CD4-positive, alpha-beta T cell treated with Interleukin-6 at 100 ng/mL for 8 hours (primary cell): ENCODE measurements at places on chromosomes 11 and 22.

- no peak for DNase-seq
These were observed 28.2 kb downstream of the HSD17B12 start for GRCh38 chr11:43708776-43709175.

GRCh38 chr11:31798554-31799434 is 12.3 kb downstream of the PAX6 start:
- no peak for DNase-seq

DNA sequence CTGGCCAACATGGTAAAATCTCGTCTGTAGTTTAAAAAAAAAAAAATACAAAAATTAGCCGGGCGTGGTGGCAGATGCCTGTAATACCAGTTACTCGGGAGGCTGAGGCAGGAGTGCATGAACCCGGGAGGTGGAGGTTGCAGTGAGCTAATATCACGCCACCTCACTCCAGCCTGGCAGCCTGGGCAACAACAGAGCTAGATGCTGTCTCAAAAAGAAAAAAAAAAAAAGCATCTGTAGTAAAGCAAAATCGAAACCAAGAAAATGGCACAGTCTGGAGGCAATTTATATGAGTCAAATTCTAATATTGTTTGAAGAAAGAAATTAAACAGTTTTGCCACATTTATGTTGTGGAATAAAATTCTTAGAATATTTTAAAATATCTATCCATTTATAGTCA is 365.0 kb upstream of the CHORDC1 start:
- DNase-seq, result no peak

- DNase-seq, result no peak
These were observed 8.7 kb upstream of the EFCAB6 start for GRCh38 chr22:43820651-43821305.

DNA sequence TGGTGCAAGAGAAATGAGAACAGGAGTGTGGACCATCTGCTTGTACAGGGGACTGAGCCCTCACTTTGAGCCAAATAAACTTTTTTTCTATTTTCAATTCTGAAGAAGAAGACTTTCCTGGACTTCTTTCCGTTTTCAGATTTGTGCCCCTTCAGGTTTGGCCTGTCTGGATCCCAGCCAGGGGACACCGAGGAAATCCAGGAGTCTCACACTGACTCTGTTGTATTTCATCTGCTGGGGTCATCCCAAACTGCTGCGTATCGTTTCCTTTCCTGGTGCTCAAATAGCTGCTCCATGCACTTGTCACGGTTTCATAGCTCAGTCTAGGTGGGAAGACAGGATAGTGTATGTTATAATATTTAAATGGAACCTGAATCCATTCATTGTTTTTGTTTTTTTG is 51.7 kb downstream of the GGTLC2 start:
- DNase-seq, result no peak

DNA sequence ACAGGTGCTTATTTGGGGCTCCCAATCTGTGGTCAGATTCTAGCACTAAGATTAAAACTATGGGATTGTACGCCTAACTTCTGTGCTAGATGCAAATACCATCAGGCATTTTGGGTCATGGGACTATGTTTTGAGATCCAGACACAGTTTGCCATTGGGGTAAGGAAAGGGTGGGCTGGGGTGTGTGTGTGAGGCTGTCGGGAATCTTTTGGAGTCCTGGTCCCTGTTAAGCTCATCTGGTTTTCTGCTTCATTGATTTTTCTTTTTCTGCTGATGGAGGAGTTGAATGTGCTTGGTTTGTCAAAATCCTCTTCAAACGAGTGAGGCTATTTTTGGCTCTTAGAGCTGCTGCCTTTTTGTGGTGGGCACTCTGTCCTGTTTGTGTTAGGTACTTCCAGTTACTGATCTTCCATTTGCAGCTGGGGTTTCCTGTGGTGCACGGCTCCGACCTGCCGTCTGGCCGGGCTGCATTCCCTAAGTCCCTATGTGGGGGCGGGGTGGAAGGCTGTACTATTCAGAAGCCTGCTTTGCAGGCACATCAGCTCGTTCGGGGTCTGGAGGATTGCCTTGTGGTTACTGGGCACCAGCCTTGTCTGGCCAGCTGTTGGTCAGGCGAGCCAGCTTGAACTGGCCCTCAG is 2.9 kb downstream of the BCR start:
- no peak for DNase-seq

- no peak for DNase-seq
These were observed 69.7 kb upstream of the SLC6A5 start for GRCh38 chr11:20529757-20530156.

DNA sequence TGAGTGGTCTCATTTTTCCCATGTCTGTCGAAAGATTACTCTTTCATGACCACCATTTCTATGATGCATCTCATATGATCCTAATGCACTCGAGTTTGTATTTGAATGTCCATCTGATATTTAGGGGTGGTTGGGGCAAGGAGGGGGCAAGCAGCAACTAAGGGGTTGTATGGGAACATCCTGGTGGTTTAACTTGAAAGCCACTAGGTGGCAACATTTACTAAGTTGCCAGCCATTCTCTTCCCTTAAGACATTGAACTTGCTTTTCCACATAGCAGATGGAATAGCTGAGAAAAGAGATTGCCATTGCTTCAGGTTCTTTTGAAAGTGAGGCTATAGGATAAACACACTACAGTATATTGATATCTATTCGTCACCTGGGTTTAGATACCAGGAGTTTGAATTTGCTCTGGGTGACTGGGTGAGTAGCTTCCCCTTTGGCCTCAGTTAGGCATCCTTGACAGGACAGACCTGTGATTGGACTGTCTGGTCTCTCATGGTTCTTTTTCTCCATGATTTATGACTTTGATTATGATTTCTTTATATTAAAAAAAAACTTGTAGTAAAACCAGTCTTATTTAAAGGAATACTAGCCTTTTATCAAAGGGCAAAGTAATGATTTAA is 32.4 kb downstream of the NF2 start:
- peak; percentile 15 for DNase-seq

DNA sequence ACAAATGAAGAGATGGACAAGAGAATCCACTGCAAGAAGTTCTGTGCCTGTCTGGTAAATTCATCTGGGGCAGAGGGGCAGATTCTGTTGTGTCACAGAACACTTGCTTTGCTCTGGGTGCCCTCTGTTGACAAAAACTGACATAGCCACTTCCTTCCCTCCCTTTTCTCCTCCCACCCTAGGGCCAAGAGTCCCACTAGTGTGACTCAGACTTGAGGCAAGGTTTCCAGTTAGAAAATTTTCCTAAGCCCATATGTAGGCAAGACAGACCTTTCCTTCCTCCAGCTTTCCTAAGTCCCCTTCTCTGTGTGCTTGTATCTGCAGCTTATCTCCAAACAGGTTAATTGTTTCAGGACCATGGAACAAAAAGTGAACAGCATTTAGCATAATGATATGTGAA is 106.8 kb downstream of the RBFOX2 start:
- peak; percentile 28 for DNase-seq

DNA sequence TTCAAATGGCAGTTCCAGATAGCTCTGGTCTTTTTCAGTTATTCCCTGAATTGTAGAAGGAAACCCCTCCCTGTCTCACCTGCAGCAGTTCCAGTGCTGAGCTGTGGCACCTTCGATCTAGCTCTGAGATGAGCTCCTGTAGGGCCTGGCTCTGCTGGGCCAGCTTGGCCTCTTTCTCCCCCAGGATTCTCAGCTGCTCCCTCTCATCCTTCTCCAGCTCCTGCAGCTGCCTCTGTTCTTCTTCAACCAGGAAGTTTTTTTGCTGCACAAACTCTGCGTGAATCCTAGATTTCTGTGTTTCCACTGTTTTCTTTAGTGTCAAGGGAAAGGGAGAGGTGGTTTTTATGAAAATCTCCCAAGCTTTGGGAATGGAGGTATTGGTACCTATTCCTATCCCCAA is 5.3 kb downstream of the TRIM21 start:
- no peak for DNase-seq

- DNase-seq, result peak; percentile 48
These were observed 39.7 kb downstream of the FLI1 start for GRCh38 chr11:128733440-128734102.

- no peak for DNase-seq
These were observed 25.0 kb downstream of the MED15 start for GRCh38 chr22:20532256-20532993.

DNA sequence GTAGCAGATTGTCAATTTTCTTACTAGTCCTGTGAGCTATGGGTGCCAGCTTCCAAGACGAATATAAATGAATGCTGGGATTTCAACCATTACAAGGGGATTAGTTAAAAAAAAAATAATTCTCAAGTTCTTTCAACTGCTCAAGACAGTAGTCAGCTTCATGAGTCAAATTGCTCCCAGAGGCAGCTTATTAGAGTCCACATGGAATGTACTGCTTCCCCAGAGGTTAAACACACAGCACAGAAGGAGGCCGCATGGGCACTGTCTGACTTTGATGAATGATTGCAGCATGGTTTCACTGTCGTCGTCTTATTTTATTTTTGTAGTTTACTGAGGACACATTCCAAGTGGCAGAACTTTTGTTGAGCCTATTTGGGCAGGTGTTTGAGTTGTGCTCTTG is 563.2 kb downstream of the TMEM135 start:
- no peak for DNase-seq

DNA sequence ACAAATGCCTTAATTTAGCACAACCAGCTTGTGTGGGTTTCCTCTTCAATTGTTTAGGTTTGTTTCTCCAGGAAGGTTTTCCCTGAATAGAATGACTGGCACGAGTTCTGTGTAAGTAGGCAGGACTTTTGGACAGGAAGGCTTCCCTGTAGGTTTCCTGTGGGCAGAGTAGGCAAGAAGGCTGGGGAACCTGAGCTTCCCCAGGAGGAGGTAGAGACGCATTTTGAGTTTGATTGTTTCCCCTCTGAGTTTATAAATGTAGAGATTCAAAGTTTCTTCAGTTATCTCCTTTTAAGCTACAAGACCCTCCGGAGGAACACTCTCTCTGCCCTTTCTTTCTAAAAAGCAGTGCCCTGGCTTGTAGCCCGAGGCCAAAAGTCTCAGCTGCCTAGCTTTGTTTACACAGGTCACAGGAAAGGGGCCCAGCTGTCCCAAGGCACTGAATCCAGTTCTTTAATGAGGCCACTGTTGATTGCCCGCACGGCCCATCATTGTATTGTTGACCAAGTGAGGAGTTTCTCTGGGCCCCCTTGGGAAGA is 66.6 kb upstream of the RDX start:
- no peak for DNase-seq

DNA sequence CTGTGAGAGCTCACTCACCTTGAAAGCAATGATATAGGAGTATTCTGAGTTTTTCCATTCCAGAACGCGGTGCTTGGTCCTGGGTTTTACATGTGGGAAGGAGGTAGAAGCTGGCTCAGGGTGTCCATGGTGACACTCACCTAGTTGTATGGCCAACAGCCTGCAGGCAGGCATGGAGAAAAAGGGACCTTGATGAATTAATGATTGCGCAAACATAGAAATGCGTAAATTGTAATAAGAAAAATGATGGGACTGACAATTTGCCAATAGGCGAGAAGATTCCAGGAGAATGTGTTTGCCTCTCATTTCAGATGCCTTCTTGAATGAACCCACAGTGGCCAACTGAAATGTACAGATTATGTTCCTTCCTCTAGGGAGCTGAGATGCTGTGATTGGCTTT is 53.4 kb upstream of the MYO18B start:
- DNase-seq, result no peak

- no peak for DNase-seq
These were observed 124.6 kb downstream of the NXPE2 start for GRCh38 chr11:114802878-114803277.

DNA sequence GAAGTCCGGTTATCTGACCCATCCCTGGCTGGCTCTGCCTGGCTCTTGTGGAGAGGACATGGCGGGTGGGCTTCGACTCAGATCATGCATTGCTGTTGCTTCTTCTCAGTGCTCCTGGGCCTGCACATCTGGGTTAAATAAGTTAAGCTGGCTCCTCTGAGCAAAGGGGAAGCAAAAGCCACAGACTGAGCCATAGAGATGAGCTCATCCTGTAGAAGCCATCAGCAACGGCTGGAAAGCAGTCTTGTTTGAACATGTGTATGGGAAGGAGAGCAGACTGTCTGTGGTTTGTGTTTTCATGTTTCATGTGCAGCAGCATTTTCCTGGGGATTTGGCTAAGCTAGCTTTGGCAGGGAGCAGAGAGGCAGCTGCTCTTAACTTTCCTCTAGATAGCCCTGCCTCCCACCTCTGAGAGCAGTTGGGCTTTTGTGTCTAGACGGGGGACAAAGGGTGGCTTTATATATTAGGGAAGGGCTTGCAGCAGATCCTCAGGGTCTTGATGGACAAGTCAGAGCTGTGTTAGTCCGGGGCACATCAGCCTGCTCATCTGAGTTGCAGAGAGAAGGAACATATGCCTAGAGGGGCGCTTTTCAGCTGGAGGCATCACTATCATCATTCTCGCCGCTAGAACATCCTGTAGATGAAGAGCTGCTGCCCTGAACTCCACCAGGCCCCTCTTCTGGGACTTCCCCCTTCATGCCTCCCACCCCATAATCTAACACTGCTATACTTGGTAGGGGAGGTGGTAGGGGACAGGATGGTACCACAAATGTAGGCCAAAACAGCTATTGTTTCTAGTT is 14.9 kb downstream of the DCPS start:
- peak; percentile 21 for DNase-seq

DNA sequence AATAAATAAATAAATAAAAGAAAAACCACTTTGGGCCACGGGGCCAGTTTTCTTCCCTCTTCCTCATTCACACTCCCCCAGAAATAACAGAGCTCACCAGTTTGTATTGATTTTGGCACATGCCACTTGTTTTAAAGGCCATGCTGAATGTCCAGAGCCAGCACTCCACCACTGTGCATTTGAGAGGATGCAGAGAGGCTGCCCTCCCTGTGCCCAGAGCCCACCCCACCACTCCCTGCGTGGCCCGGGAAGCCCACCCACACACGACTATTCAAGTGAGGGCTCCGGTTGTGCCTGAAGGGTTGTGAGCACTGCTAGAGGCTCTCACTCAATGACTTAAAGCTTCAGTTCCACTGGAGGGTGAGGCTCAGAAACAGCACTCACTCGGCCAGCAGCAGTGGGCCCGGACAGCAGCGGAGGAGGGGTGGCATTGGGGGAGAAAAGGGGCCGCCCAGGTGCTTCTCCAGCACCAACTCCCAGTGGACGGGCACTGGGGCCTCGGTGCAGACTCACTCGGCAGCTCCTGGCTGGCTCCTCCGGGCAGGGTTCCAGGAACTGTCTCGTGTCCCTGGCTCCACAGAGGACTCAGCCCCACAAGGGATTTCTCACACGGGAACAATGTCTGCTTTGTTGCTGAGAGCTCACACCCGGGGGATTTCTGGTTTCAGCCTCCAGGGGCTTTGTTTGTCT is 112.7 kb downstream of the SHANK2 start:
- DNase-seq, result no peak

DNA sequence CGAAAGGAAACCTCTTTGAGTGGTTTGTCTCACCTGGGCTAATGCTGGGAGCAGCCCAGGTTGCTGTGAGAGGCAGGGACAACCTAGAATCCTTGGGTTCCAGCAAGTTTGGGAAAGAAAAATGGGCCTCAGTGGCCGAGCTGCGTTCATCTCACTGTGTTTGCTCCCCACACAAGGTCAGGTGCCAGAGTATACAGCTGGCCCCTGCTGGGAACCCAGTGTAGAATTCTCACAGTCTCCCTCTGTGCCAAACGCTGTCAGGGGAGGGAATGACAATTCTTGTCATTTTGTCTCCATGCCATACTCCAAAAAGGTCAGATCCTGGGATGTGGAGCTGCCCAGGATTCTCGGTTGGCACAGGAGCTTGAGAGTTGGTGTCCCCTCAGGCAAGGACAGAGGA is 4.3 kb downstream of the DGKZ start:
- DNase-seq, result no peak

- no peak for DNase-seq
These were observed 27.4 kb downstream of the APOL1 start for GRCh38 chr22:36280379-36280778.

- DNase-seq, result no peak
These were observed 74.1 kb downstream of the PARVB start for GRCh38 chr22:44098021-44098739.
